ENCODE measurements at places on chromosomes 7 and 10.

- no peaks in the 10 kb centered on the region for H3K36me3 ChIP-seq
- no peak overlapping the region for H3K4me3 ChIP-seq
- H3K4me1 ChIP-seq, result no peaks in the 10 kb centered on the region
- no peak overlapping the region for H3K27ac ChIP-seq
- no peaks in the 10 kb centered on the region for H3K27me3 ChIP-seq
Observed at GRCh38 chr10:29328983-29329382, 40.1 kb downstream of the LYZL1 start.

GRCh38 chr10:71945819-71946474 is 18.2 kb upstream of the CHST3 start:
- H3K36me3 ChIP-seq, result no peaks in the 10 kb centered on the region
- no peak for DNase-seq
- no peak overlapping the region for H3K27ac ChIP-seq

DNA sequence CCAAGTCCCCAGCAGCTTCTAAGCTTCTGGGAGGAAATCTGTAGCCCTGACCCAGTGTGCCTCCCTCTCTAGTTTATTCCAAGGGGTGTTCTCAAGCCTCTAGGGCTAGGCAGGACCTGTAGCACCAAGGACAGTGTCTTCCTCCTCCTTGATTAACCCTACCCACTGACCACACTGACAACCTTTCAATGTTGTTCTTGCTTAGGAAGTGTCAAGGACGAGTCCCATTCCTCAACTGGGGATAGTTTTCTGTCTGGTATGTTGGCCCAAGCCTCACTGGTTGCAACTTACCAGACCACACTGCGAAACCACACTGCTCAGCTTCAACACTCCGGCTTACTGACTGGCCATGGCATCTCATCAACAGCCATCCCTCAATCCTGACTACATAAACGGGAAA is 100.0 kb downstream of the RNF216 start:
- H3K27ac ChIP-seq, result no peak overlapping the region
- H3K4me1 ChIP-seq, result peaks cover 2% of the 10 kb centered on the region
- no peak overlapping the region for H3K4me3 ChIP-seq

DNA sequence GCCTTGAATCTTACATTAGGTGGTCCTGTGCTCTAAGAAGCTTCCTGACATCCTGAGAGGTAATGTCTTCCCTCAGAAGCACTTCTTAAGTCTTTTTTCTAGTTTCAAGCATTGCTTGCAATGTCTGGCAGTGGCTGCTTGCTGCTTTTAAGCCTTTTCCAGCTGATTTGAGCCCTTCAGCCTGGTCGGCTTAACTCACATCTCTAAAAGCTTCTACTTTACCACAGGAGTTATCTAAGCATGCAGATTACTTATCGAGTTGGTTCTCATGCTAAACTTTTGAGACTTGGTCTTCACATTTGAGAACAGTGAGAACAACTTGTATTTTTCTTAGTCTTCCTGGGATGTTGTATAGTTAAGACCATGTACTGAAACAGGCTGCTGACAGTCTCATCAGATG is 3.9 kb downstream of the LRMDA start:
- no peak overlapping the region for H3K27ac ChIP-seq
- H3K4me1 ChIP-seq, result peaks cover 7% of the 10 kb centered on the region
- no peaks in the 10 kb centered on the region for H3K36me3 ChIP-seq
- DNase-seq, result no peak
- H3K4me3 ChIP-seq, result no peak overlapping the region

DNA sequence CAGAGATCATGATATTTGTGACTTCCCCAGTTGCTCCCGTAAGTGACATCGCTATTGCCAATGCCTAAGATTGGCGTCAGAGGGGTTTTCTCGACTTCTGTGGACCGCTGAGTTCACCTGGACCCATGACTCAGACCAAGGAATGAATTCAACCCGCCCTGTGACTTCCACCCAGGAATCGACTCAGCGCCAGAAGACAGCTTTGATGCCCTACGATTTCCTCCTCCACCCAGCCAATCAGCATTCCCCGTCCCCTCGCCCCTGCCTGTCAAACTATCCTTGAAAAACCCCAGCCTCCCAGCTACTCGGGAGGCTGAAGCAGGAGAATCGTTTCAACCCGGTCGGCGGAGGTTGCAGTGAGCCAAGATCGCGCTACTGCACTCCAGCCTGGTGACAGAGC is 58.3 kb downstream of the MICALL2 start:
- peaks cover 5% of the 10 kb centered on the region for H3K4me1 ChIP-seq
- no peak overlapping the region for H3K4me3 ChIP-seq
- no peak for DNase-seq
- no peaks in the 10 kb centered on the region for H3K36me3 ChIP-seq
- no peak overlapping the region for H3K27ac ChIP-seq
- H3K27me3 ChIP-seq, result peaks cover 65% of the 10 kb centered on the region

DNA sequence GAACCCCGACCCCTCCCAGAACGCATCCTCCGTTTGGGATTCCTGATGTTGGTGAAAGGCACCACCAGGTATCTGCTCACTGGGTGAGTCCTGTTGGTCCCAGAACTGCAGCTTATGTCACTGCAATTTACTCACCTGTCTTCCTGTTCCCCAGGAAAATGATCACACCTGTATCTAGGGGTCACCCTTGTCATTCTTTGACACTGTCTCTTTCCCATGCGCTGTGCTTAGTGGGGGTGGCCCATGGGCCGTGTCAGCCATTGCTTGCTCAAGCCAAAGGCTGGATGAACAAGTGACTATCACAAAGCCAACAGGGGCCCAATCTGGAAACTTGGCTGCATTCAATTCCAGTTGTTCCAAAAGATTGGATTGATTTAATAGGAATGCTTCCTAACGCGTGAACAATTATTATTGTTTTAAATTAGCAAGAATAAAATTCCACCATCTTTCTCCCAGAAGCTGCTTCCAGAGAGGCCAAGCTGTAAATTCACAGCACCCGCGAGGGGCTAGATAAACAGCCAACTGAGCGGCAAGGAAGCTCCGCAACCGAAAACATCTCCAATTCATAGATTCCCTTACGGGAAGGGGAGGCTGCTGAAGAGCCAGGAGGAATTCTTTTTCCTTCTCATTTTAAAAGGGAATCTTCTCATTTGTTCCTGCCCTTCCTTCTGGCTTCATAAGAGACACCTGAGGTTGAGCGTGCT is 134.8 kb upstream of the ZMIZ1 start:
- H3K27me3 ChIP-seq, result no peaks in the 10 kb centered on the region
- H3K4me1 ChIP-seq, result no peaks in the 10 kb centered on the region
- H3K4me3 ChIP-seq, result no peak overlapping the region
- no peaks in the 10 kb centered on the region for H3K36me3 ChIP-seq
- H3K27ac ChIP-seq, result no peak overlapping the region
- no peak for DNase-seq

DNA sequence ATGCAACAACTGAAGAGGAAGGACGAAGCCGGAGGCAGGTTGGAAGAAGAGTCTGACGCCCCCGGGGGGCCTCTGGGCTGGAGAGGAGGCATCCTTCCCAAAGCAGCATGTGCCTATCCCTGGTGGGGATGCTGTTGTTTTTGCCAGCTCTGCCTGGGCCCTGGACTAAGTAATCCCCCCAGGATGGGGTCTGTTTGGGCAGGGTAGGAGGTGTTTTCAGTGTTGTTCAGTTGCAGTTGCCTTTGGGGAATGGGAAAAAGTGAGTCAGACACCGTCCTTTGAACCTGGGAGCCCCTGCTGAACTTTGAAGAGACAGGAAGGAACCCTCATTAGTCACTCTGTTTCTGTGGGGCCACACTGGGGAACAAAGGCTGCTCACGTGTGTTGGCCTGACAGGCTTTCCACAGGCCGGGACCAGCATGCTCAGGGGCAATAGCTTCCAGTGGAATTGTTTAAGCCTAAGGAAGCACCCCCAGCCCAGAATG is 35.2 kb upstream of the GDF10 start:
- DNase-seq, result peak; percentile 75
- H3K36me3 ChIP-seq, result no peaks in the 10 kb centered on the region

DNA sequence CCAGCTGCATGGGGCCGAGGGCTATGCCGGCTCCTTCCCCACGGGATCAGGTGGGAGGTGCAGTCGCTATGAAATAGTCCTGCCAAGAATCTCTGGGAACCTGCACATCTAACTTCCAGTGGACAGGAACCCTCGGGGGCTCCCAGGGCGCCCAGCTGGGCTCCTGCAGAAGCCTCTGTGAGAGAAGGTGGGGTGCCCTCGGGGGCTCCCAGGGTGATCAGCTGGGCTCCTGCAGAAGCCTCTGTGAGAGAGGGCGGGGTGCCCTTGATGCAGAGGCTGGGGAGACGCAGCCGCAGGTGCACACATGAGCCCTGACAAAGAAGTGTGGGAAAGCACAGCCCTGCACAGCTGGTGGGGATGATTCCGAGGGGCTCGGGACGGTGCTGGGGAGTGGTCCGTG is 5.9 kb downstream of the VENTX start:
- peaks cover 20% of the 10 kb centered on the region for H3K27me3 ChIP-seq
- no peaks in the 10 kb centered on the region for H3K36me3 ChIP-seq
- no peak overlapping the region for H3K4me3 ChIP-seq
- DNase-seq, result no peak

DNA sequence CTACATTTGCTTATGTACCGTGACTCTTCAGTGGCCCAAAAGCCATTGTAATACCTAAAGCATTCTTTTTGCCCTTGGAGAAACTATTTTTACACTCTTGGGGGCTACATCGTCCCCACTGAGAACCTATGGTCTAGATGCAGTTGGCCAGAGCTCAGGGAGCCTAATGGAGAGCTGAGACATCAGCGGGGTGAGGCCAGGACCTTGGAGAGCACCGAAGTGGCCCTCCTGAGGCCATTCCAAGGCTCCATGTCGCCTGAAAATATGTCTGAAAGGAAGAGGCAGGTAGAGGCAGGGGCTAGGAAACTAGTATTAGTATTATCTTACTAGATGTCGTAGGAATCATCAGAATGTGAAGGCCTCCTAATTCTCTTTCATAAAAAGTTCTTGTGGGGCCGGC is 4.9 kb downstream of the PKD2L1 start:
- H3K27me3 ChIP-seq, result peaks cover 7% of the 10 kb centered on the region
- H3K27ac ChIP-seq, result no peak overlapping the region
- no peaks in the 10 kb centered on the region for H3K4me1 ChIP-seq
- DNase-seq, result no peak
- no peaks in the 10 kb centered on the region for H3K36me3 ChIP-seq

GRCh38 chr7:67484244-67484751 is 487.7 kb downstream of the TYW1 start:
- H3K4me3 ChIP-seq, result no peak overlapping the region
- H3K27ac ChIP-seq, result no peak overlapping the region
- H3K36me3 ChIP-seq, result no peaks in the 10 kb centered on the region
- no peaks in the 10 kb centered on the region for H3K27me3 ChIP-seq
- DNase-seq, result peak; percentile 29

- no peak for DNase-seq
- no peak overlapping the region for H3K4me3 ChIP-seq
- H3K27me3 ChIP-seq, result no peaks in the 10 kb centered on the region
- H3K27ac ChIP-seq, result no peak overlapping the region
Observed at GRCh38 chr10:11793762-11794479, 29.2 kb upstream of the PROSER2 start.

DNA sequence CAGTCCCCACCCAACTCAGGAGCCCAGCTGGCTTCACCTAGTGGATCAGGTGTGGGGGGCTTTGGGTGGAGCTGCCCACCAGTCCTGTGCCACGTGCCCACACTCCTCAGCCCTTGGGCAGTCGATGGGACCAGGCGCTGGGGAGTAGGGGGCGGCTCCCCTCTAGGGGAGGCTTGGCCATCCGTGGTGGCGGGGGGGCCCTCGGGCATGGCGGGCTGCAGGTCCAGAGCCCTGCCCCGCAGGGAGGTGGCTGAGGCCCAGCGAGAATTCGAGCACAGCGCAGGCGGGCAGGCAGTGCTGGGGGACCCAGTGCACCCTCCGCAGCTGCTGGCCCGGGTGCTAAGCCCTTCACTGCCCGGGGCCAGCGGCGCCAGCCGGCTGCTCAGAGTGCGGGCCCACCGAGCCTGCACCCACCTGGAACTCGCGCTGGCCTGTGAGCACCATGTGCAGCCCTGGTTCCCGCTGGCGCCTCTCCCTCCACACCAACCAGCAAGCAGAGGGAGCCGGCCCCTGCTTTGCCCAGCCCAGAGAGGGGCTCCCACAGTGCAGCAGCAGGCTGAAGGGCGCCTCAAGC is 29.3 kb downstream of the ASNS start:
- H3K4me1 ChIP-seq, result no peaks in the 10 kb centered on the region
- no peaks in the 10 kb centered on the region for H3K36me3 ChIP-seq
- no peak overlapping the region for H3K4me3 ChIP-seq
- H3K27me3 ChIP-seq, result no peaks in the 10 kb centered on the region

DNA sequence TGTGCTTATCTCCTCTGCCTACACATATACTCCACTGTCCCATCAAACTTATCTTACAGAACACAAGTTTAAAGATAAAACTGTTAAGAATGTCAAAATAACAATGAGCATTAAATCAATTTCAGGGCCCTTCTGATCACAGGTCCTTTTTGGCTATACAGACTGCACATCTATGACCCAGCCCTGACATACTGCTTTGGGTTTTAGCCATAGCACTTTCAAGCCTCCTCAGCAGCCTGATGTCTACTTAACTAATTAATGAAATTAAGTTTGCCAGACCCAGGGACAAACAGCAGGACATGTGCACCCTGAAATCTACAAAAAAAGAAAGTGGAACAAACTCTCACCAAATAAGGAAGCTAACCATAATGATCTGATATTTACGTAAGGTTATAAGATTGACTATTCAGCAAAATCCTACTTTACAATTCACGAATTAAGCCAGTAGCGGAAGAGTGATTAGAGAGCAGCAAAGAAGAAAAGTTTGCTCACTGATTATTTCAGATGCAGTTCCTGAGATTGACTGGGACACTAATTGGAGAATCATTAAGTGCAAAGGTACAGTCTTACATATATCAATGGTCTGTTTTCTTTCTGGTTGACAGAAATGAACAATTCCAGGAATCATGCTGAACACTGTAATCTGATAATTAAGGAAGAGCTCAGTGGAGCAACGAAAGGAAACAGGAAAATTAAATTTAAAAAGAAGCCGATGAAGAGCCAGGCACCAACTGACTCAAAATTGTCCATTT is 669.3 kb upstream of the LRRN3 start:
- H3K27me3 ChIP-seq, result no peaks in the 10 kb centered on the region
- no peak overlapping the region for H3K4me3 ChIP-seq
- H3K36me3 ChIP-seq, result no peaks in the 10 kb centered on the region
- no peaks in the 10 kb centered on the region for H3K4me1 ChIP-seq

DNA sequence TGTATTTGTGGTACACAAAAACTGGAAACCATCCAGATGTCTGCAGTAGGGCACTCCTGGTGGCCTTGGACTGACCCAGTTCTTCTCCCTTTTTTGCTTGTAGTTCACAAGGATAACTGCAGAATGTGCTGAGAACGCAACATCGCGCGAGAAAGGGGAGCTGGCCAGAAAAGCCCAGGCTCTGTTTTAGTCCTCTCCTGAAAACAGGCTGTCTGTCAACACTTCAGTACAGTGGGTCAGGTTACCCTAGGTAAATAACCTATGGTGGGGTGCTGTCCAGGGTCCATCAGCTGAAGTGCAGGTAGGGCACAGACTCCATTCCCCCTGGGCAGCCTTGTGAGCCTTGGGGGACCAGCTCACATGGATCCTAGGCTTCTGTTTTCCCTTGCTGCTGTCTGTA is 495.8 kb downstream of the MDFIC start:
- no peaks in the 10 kb centered on the region for H3K4me1 ChIP-seq
- H3K4me3 ChIP-seq, result no peak overlapping the region
- H3K27me3 ChIP-seq, result no peaks in the 10 kb centered on the region
- no peaks in the 10 kb centered on the region for H3K36me3 ChIP-seq
- no peak for DNase-seq
- H3K27ac ChIP-seq, result no peak overlapping the region

All from thymus (tissue), 14 donors.